Activated CD4-positive, alpha-beta T cell treated with anti-CD3 and anti-CD28 coated beads for 36 hours (primary cell): ENCODE measurements at places on chromosomes 16 and 17. TPM values are rescaled to one million over a fixed set of nuclear protein-coding genes. Genes with fewer than 3 reads are reported as not detected.

Gene HNF1B
- not detected for total RNA-seq

Gene ABCC12
- total RNA-seq, result not detected

Gene HBM
- total RNA-seq, result not detected

Gene BRICD5
- 8.8 TPM for total RNA-seq

Gene GALR2
- total RNA-seq, result 5.9 TPM

Gene IGSF6
- 0.11 TPM for total RNA-seq

Gene KRTAP4-6
- total RNA-seq, result not detected

Gene HBA1
- not detected for total RNA-seq

Gene PRSS33
- not detected for total RNA-seq

Gene RHBDL1
- 0.40 TPM for total RNA-seq

Gene GP2
- total RNA-seq, result not detected

Gene KRT20
- total RNA-seq, result not detected

Gene AIPL1
- total RNA-seq, result not detected

Gene SCNN1G
- total RNA-seq, result not detected

Gene ENPP7
- not detected for total RNA-seq

Gene HOXB6
- not detected for total RNA-seq

Gene CCDC78
- total RNA-seq, result 1.8 TPM

Gene GLIS2
- 0.27 TPM for total RNA-seq

Gene MYH11
- total RNA-seq, result not detected
